ENCODE measurements at places on chromosomes 4 and X.
A peak's percentile ranks its signal among the peaks of the same experiment; 100 is the strongest.

DNA sequence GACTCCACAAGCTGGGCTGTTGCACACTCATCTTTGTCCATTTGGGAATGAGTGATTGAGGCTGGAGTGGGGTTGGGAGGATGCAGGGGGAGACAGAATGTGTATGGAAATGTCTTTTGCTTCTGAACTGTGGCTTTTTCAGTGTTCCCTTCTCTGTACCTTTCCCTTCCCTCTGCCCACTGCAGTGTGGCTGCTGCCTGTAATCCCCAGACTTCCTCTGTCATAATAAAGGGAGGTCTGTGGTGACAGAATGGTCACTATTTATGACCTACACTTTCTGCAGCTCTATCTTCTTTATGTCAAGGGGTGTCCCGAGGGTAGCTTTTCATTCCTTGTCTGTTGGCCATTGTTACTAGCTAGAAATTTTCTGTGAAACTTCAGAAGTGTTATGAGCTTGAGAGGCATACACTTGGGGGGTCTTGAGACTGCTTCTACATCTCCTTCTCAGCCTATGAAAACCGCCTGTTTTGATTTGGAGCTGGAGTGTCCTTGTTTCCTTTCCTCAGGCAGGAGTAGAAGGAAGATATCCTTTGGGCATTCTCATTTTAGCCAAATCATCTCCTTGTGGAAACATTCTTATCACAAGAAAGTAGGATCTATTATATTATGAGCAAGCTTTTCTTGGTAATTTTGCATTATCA is 63.0 kb downstream of the ANK2 start:
- no peak for DNase-seq

DNA sequence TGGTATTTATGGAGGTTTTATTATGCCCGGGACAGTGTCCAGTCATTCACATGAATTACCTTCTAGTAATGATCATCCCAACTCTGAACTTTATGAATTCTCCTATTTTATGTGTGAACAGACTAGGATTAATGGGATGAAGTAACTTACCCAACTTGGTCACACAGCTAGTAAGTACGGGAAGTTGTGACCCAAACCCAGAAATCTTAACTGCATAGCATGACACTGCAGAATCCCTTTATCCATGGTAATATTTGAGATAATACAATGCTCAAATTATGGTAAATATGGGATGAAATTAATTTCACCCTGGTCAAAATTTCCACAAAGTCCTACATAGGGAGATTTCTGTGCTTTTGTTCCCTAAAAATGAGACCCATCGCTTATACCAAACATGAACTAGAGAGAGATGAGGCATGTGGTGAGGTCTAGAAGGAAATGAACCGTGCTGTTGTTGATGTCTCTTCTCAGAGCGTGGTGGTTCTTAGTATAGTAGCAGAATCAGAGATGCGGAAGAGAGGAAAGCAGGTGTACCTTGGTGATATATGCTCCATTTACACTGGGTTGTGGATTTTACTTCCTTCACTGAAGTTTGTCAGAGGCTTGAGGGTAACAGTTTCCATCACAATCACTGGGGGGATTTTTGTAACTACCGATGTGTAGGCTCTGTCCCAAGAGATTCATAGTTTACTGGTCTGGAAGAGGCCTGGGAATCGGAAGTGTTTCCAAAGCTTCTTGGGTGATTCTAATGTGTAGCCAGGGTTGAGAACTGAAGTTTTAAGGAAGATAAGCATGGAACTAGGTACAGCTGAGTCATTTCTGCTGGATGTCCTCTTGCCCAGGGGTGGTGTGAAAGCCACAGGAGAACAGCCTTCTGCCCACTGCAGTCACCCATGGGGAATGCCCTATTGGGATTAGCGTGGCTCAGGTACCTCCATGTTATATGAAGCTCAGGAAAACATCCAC is 30.2 kb upstream of the FAM9C start:
- no peak for DNase-seq

DNA sequence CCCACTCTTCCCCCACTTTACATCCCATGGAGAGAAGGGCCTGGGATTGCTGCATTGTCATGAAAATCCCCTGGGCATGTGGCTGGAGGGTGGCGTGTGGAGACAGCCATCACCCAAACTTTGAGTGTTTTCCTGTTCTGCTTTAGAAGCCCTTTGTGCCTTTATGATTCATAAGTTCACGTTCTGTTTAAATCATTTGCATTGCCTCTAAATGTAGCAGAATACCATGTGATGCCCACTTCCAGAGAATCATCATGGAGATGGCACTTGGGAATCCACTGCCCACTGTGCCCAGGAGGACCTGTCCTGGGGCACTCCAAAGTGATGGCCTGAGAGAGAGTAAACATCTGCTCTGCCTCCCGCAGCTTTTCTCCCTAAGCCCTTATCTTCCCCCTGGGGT is 52.8 kb downstream of the MED28 start:
- DNase-seq: no peak

- peak; percentile 42 for DNase-seq
These were observed 2.1 kb downstream of the COPS4 start for GRCh38 chr4:83036991-83037665.

- no peak for DNase-seq
These were observed 24.6 kb upstream of the CD40LG start for GRCh38 chrX:136623396-136623795.
